ENCODE measurements at places on chromosomes 7 and 10. TPM values are rescaled to one million over a fixed set of nuclear protein-coding genes. Genes with fewer than 3 reads are reported as not detected.

Gene PDE1C
- polyA plus RNA-seq, result not detected

Gene TCAF2
- 9.2 TPM for polyA plus RNA-seq

Gene PRF1
- polyA plus RNA-seq, result 58.3 TPM

Gene ZRANB1
- polyA plus RNA-seq, result 11.7 TPM

DNA sequence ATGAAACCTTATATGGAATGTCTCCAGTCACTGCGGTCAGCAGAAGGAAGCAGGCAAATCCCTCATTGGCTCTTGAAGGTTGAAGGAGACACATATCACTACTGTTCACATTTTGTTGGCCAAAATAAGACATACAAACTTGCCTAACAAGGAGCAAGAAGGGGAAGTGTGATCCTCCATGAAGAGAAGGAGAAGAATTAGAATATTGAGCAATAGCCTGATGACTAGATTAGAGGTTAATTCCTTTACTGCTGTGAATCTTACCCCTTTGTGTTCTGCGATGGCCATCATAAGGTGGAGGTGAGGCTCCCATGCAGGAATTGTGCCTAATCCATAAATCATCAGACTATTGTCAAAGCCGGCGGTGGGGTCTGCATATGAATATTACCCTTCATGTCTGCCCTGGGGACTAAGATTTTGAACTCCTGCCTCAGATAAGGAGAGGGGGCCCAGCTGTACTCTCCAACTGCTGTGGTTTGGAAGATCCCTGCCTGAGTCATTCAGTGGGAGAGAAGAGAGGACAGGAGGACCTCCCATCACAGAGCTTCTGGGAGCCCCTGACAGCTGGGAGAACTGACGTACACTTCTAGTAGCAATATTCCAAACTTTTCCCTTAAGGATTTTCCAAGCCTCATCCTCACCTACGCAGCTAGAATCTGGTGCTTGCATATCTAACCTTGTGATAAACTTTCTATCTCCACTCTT lies 398.5 kb downstream of the REEP3 start:
- DNase-seq, result no peak
- H3K27me3 ChIP-seq, result peaks cover 20% of the 10 kb centered on the region
- H3K36me3 ChIP-seq, result no peaks in the 10 kb centered on the region
- H3K4me3 ChIP-seq, result no peak overlapping the region

DNA sequence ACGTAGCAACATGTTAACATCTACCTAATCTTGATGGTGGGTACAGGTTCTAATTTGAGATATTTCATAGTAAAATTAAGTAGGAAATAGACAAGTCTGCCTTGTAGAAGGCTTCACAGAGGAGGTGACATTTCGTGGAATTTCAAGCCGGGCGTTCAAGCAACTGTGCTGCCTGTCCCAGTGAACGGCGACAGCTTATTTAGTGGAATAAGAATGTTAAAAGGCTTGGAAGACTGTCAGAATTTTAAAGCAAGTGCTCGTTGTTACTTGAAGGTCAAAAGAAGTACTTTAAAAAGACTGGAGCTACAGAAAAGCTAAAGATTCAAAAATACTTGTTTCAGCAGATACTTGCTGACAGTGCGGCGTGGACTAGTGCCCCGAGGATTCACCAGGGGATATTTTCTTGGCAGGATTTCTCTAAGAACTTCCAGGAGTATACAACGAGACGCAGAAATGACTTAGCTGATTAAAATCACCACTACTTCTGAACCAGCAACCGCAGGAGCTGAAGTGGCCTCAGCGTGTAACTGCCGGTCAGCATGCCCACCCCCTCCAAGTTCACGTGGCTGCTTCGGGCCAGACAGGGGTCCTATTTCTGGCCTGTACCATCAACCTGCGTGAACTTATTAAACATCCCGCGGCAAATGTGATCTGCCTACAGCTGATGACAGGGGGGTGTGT lies 46.5 kb downstream of the CTBP2 start:
- peaks cover 13% of the 10 kb centered on the region for H3K4me1 ChIP-seq
- DNase-seq, result no peak
- H3K27me3 ChIP-seq, result no peaks in the 10 kb centered on the region
- no peak overlapping the region for H3K4me3 ChIP-seq
- H3K36me3 ChIP-seq, result no peaks in the 10 kb centered on the region
- no peak overlapping the region for H3K27ac ChIP-seq

All from naive thymus-derived CD8-positive, alpha-beta T cell (primary cell).